ENCODE measurements at places on chromosomes 11 and 22. TPM values are rescaled to one million over a fixed set of nuclear protein-coding genes. Genes with fewer than 3 reads are reported as not detected.

GRCh38 chr22:44427611-44428470 is 70.2 kb downstream of the RTL6 start:
- H3K4me3 ChIP-seq, result no peak overlapping the region
- peaks cover 15% of the 10 kb centered on the region for H3K4me1 ChIP-seq
- H3K36me3 ChIP-seq, result no peaks in the 10 kb centered on the region

GRCh38 chr11:117830674-117831351 is 6.3 kb upstream of the FXYD2 start:
- no peak overlapping the region for H3K27ac ChIP-seq
- H3K27me3 ChIP-seq, result no peaks in the 10 kb centered on the region
- no peak overlapping the region for H3K4me3 ChIP-seq
- no peak for DNase-seq
- H3K36me3 ChIP-seq, result no peaks in the 10 kb centered on the region

DNA sequence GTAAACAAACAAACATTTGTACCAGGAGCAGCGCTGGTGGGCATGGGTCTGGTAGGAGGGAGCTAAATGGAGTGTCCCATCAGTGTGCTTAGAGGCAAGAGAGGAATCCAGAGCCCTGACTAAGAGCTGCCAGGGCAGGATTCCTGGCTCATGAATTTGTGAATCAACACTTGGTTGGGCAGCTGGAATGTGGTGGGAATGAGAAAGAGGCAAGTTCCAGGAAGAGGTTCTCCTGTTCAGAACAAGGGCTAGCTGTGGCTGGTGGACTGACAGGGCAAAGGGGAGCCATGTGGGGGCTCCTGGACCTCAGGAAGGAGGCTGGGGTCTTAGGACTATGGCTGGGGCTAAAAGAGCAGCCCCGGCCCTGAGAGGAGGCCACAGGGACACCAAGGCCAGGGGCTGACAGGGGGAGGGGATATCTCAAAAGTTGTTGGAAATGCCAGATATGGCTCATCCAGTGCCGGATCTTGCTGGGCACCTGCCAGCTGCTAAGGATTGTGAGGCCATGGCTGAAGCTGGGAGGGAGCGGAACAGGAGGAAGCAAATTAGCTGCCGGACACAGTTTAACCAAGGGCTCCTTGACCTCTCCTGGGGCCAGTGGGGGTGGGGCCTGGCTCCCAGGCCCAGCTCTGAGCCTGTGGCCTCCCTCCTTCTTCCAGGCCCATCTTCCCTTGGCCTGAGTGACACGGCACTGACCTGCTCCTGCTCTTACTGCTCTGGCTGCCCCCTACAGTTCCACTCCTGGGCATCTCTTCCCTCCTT is 14.6 kb upstream of the P2RY6 start:
- H3K27me3 ChIP-seq, result no peaks in the 10 kb centered on the region
- H3K4me3 ChIP-seq, result no peak overlapping the region
- H3K36me3 ChIP-seq, result no peaks in the 10 kb centered on the region
- DNase-seq, result peak; percentile 90

DNA sequence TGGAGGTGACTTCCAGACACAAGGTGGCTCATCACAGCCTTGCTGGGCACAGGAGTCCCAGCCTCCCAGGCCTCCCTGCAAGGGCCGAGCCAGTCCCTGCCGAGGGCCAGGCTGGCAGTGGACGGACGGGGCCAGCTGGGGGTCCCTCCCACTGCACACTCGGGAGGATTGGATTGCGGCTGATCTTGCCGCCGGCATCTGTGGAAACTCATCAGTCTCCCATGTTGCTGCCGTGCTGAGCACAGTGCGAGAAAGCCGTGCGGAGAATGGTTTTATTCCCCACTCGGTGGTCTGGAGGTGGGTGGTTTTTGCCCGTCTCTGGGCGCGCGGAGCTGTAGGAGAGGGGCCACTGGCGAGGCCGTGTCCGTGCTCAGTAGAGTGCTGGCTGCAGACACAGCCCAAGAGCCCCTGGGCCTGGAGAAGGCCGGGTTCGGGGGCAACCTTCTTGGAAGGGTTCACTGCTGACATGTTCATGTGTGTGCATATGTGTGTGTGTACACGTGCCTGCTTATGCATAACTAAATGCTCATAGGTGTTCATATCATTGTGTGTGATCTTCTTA is 1246.4 kb downstream of the BRD1 start:
- no peaks in the 10 kb centered on the region for H3K4me1 ChIP-seq
- no peak for DNase-seq
- no peaks in the 10 kb centered on the region for H3K36me3 ChIP-seq
- H3K27me3 ChIP-seq, result peaks cover 4% of the 10 kb centered on the region
- no peak overlapping the region for H3K4me3 ChIP-seq

GRCh38 chr22:46209262-46209661 is 40.8 kb downstream of the CDPF1 start:
- no peak overlapping the region for H3K27ac ChIP-seq
- H3K4me1 ChIP-seq, result no peaks in the 10 kb centered on the region
- H3K4me3 ChIP-seq, result no peak overlapping the region
- H3K27me3 ChIP-seq, result no peaks in the 10 kb centered on the region
- peaks cover 9% of the 10 kb centered on the region for H3K36me3 ChIP-seq
- no peak for DNase-seq

DNA sequence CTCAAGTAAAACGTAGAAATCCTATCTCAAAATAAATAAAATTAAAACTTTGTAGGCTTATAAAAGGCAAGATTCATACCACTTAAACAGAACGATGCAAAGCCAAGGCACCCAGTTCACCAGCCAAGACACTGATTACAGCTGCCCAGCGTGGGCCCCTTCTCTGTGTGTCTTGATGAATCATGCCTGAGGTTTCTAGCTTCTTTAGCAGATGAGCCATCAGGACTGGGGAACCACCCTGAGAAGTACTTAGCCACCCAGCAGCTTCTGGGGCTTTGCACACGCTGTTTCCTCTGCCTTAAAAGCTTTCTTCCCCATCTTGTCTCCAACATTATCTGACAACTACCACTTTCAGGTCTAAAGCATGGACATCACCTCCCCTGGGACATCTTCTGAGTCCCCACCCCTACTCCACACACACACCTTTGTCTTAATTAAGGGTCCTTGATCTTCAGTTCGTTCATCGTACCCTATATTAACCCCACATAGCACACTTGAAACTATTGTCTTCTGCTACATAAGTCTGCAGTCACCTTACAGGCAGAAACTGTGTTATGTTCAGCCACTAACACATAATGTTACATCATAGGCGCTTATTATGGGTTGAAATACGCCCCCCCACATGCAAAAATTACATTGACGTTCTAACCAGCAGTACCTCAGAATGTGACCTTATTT is 8.7 kb upstream of the LAYN start:
- no peaks in the 10 kb centered on the region for H3K36me3 ChIP-seq
- H3K27ac ChIP-seq, result no peak overlapping the region
- no peaks in the 10 kb centered on the region for H3K4me1 ChIP-seq
- DNase-seq, result no peak
- H3K4me3 ChIP-seq, result no peak overlapping the region

DNA sequence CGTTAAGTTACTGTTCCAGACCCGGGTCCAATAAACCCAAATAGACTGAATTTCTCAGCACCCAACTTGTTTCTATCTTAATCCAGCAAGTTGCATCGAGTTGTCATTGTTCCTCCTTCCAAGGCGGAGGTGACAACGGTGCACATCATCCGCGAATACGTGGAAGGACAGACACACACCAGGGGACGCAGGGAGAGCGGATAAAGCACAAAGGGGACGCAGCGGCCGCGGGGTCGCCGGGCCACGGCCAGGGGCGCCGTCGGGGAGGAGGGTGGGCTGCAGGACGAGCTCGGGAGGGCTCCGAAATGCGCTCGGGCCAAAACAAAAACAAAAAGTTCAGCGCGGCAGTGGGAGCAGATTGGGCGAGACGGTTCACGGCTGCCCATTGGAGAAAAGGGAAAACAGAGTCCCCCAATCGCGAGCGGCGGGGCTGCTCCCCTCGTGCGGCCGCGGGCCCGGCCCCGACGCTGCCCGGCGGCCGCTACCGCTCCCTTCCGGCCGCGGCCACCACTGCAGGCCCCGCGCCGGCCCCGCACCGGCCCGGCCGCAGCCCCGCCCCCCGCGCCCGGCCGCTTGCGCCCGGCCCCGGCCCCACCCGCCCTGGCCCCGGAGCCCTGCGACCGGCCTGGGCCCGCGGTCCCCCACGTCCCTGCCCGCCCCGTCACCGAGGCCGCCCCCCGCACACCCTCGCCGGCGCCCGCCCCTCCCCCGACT is 518 bp downstream of the KMT5B start:
- H3K27me3 ChIP-seq, result no peaks in the 10 kb centered on the region
- peak; percentile 87 for DNase-seq
- no peaks in the 10 kb centered on the region for H3K36me3 ChIP-seq

DNA sequence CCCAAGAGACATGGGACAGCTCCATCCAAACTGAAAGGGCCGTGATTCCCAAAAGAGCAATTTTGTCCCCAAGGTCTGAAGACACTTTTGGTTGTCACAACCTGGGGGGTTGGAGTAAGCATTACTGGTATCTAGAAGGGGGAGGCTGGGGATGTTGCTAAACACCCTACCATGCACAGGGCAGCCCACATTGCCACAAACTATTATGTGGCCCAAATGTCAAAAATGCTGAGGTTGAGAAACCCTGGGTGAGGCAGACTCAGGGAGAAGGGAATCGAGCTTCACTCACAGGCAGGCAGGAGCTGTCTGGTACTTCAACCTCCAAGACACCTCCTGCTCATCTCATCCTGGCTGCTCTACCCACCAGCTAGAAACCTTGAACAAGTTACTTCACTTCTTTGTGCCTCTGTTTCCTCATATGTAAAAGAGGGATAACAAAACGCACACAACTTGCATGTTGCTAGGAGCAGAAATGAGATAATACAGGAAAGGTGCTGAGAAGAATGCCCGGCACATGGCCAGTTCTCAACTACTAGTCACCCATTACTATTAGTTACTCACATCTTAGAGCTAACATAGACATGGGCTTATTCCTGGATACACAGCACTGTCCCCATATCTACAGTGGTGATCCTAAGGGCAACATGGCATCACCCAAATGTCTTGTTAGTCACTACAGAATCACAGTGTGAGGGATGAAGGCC is 8.8 kb downstream of the SERPIND1 start:
- peaks cover 33% of the 10 kb centered on the region for H3K4me1 ChIP-seq
- no peaks in the 10 kb centered on the region for H3K27me3 ChIP-seq
- H3K27ac ChIP-seq, result no peak overlapping the region

DNA sequence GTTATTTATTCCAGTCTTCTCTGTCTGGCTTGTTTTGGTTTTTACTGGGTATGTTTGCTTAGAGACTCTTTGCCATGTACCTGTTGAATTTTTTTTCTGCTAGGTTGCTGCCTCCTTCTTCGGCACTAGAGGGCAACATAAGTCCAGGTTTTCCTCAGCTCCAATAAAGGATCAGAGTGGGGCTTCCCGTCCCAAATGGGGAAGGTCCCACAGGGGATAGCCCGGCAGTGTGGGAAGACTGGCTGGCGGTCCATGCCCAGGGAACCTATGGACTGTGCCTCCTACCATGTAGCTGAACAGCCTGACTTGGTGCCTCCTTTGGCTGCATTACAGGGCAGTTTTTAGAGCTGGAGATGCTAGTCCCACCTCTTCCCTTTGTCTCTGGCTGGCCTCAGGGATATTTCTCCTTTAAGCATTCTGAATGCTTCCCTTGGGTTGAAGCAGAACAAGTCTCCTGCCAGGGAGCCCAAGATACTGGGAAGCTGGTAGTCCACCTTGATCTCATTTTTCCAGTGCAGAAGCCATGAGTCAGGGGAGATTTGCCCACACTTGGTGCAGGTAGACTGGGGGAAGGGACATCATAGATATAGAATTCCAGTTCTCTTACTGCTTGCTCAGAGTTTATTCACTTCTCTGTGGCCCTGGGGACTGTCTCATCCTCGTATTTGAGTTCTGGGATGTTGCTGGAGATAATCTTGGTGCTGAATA is 60.2 kb downstream of the BRD1 start:
- H3K4me3 ChIP-seq, result no peak overlapping the region
- peak; percentile 31 for DNase-seq
- H3K4me1 ChIP-seq, result no peaks in the 10 kb centered on the region
- peaks cover 2% of the 10 kb centered on the region for H3K36me3 ChIP-seq
- H3K27ac ChIP-seq, result no peak overlapping the region

DNA sequence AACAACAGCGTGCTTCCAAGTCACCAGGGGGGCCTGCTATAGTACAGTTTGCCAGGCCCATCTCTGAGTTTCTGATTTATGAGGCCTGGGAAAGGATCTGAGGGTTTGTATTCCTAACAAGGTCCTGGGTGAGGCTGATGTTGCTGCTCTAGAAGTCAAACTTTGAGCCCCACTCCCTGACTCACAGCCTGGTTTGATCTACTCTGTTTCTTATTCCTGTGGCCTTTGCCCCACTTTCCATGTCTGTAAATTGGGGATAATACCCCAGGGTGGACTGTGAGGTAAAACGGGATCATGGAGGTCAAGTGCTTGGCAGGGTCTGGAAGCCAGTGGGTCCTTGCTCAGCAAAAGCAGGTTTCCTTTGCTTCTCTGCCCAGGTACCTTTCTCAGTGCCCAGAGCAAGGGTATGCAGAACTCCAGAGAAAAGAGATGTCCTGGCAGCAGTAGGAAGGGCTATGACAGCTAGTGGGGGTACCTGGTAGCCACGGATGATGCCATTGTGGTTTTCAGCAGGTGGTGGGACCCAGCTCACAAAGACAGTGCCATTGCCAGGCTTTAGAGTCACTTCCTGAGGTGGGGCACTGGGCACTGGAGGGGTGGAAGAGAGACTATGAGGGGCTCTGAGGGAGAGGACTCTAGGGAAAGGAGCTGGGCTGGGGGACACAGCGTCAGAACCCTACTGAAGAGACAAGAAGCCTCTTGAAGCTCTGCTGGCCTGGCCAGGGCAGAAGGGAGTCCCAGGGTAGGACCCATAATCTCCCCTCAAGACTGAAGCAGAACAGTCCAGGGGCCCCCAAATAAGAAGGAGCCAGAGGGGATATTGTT is 2.8 kb downstream of the ROBO4 start:
- H3K4me1 ChIP-seq, result no peaks in the 10 kb centered on the region
- H3K27ac ChIP-seq, result no peak overlapping the region
- DNase-seq, result no peak
- H3K36me3 ChIP-seq, result no peaks in the 10 kb centered on the region
- peaks cover 4% of the 10 kb centered on the region for H3K27me3 ChIP-seq
- H3K4me3 ChIP-seq, result no peak overlapping the region

PGAP2 gene
- polyA plus RNA-seq, result 24.9 TPM

SUN2 gene
- polyA plus RNA-seq, result 78.1 TPM

KCNQ1 gene
- polyA plus RNA-seq, result 18.8 TPM

PDE3B gene
- 6.4 TPM for polyA plus RNA-seq

TYR gene
- not detected for polyA plus RNA-seq

MFNG gene
- polyA plus RNA-seq, result 6.4 TPM

KRTAP5-6 gene
- not detected for polyA plus RNA-seq

All from cardiac muscle cell (in vitro differentiated cells and primary cell).